ENCODE measurements at places on chromosomes 7 and 10. TPM values are rescaled to one million over a fixed set of nuclear protein-coding genes. Genes with fewer than 3 reads are reported as not detected.

CTAGE6 gene
- 0.40 TPM for total RNA-seq

GRM3 gene
- total RNA-seq: not detected

A1CF gene
- not detected for total RNA-seq

FZD1 gene
- total RNA-seq: 118 TPM

GNGT1 gene
- not detected for total RNA-seq

FAM24B gene
- 1.4 TPM for total RNA-seq

KRIT1 gene
- 112 TPM for total RNA-seq

CLRN3 gene
- total RNA-seq: not detected

TAS2R5 gene
- 2.7 TPM for total RNA-seq

TRIM50 gene
- 1.0 TPM for total RNA-seq

GNG11 gene
- 41.9 TPM for total RNA-seq

GHRHR gene
- not detected for total RNA-seq

CYP2W1 gene
- not detected for total RNA-seq
